ENCODE measurements at places on chromosomes 16 and 17.

- no peak for DNase-seq
These were observed 1.2 kb upstream of the NFATC3 start for GRCh38 chr16:68083861-68084503.

- DNase-seq = no peak
These were observed 11.7 kb downstream of the CMTM3 start for GRCh38 chr16:66616169-66616568.

GRCh38 chr17:39461926-39462569, 762 bp downstream of the CDK12 start:
- DNase-seq = peak; percentile 42

DNA sequence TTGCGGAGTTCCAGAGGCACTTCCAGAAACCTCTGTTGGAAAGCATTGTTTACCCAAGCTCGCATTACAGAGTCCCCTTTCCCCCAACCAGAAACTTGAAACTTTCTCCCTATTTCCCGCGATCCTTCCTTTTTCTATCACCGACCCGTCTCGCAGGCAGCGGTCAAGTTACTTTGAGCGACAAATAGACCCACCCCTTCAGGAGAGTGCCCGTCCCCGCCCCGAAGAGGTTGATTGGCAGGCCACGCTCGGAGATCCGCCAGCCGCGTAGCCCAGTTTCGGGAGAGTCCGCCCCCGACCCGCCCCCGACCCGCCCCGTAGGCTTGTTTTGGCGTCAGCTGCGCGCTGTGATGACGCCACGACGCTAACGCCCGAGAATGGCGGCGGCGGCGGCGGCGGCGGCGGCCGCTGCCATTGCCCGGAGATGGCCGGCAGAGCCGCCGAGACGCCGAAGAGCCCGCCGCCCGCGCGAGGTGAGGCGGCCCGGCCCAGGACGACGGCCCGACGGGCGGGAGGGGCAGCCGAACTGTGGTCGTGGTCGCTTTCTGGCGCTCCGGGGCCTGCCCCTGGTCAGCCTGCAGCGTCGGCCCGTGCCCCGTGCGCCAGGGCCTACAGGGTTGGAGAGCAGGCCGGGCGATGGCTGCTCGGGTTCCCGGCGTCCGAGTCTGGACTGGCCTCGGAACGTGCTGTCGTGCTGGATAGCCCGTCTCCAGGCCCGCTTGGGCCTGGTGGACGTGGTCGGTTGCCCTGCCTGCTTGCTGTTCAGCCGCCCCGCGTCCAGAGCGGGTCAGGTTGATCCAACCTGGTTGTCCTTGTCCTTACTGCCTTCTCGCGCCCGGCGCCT, at the start of gene PSKH1:
Gene PSKH1 (plus strand): TSS at position 356 of the 844 bp plus-strand sequence. CDS start 15,496 bp downstream, outside the sequence.
- peak; percentile 82 for DNase-seq
